AG04450 (cell line): ENCODE measurements at places on chromosomes 4 and X.

GRCh38 chr4:145044341-145044740, 53.7 kb downstream of the ANAPC10 start:
- no peak for DNase-seq

DNA sequence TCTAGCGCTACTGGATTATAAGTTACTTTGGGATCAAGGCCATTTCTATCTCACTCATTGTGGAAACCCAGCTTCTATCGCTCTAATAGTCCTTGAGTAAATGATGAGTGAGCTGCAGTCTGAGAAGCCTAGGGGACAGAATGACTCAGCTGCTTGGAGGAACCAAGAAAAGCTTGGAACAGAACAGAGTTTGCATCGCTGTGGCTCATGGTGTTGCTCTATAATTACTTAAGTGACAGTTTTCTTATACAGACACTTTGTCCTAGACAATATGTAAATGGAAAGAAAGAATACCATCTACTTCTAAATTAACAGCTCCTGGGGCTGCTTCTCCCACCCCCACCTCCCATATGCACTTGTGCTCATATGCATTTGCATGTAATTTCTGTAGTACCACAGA, 156.9 kb downstream of the SLIT2 start:
- DNase-seq, result no peak

GRCh38 chr4:4852591-4853362, 6.7 kb upstream of the MSX1 start:
- peak; percentile 37 for DNase-seq

DNA sequence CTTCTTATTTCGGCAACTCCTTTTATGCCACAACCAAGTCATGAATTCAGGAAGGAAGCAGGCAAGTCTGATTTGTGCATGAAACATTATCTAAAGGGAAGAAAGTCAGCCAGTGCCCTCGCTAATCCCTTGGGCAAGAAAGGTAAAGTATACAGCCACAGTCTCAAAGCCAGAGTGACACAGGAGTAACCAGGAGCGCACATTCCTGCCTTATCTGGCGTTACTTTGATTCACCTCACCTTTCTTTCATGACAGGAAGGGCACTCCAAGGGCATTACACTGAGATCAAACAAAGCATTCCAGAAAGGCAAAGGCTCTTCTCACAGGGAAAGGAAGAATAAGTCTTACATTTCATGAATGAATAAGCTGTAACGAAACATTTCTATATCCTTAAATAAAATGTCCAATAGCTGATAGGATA, 38.8 kb downstream of the FAT1 start:
- DNase-seq, result no peak
